Epithelial cell of esophagus (primary cell): ENCODE measurements at places on chromosomes 3 and 15.

DNA sequence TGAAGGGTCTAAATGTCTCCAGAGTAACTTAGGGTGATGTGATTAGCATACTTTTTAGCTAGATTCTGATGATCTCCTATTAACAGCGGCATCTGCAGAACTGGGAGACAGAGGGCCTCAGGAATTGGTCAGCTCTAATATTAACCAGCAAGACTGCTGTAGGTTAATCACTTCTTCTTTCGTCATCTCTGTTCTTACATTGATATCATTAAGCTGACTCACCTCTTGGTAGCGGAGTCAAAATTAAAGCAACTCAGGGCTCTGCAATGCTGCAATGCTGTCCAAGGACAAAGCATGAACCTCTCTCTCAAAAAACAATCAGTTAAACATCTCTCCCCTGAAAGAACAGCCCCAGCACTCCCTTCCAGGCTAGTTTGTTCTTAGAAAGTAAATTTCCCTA, 57.5 kb upstream of the TRA2B start:
- peak; percentile 59 for DNase-seq

GRCh38 chr3:197458179-197458707, 97.5 kb downstream of the BDH1 start:
- DNase-seq = peak; percentile 51

- DNase-seq = peak; percentile 71
Measured at GRCh38 chr3:9416139-9416780, 18.8 kb downstream of the SETD5 start.

GRCh38 chr3:62403765-62404164, 30.4 kb upstream of the FEZF2 start:
- DNase-seq = no peak

DNA sequence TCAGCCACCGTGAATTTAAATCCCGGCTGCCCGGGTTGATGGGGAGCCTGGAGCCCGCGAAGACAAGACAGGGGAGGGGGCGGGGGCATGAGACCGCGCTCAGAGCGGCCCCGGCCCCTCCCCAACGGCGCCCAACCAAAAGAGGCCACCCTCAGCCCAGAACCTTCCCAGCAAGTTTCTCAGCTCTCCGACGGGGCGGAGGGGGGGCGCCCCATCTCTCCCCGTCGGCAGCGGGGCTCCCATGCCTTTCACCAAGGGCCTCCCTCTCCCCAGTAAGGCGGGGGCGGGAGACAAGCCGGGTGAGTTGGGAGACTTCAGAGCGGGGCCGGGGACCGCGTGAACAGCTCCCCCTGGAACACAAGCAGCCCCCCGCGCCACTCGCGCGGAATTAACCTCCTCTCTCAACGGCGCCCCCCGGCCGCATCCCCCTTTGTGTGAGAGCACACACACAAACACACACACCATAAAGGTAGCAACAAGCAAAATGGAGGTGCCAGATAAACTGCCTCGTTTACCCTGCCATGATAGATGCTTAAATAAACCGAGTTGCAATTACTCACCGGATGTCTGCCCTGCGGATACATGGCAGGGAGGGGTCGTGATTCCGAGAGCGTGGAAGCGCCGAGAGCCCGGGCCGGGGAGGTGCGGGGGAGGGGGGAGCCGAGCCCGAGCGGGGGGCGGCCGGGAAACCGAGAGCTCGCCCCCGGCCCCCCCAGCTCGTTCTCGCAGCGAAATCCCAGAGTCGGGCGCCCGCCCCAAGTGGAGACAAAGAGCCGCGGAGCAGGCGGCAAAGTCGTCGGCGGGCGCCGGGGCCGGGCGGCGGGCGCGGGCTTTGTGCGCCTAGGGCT, 1.3 kb downstream of the TLE3 start:
- DNase-seq = peak; percentile 72

DNA sequence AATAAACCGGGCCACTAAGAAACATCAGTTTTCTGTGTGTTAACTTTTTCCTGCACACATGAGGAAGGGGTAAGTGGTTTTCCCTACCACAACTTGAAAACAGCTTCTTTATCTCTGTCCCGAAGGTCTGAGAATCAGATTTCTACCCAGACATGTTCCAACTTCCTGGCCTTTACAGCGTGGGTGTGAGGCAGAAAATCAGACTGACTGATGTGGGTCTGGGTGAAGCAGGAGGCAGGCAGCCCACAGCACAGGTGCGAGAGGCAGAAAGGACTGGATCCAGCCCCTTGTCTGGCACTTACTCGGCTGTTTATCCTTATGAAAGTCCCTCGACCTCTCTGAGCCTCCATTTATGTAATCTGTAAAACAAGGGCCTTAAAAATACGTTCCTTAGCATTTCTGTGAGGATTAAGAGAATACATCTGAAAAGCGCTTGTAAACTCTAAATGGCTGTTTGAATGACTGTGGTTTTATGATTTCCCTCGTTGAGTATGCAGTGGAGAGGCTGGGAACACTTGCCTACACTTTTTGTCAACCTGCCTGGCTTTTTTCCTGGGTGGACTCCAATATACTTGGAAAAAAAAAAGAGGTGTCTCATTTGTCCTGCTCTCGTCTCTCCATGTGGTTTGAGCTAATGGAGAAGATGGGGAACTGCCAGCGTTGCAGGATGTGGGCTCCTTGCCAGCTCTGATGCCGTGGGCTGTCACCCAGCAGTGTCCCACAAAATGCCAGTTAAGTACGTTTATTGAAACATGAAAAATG, 3.1 kb downstream of the AGBL1 start:
- DNase-seq = no peak

- DNase-seq = peak; percentile 44
Measured at GRCh38 chr3:174620138-174620537, 239.0 kb upstream of the NAALADL2 start.

DNA sequence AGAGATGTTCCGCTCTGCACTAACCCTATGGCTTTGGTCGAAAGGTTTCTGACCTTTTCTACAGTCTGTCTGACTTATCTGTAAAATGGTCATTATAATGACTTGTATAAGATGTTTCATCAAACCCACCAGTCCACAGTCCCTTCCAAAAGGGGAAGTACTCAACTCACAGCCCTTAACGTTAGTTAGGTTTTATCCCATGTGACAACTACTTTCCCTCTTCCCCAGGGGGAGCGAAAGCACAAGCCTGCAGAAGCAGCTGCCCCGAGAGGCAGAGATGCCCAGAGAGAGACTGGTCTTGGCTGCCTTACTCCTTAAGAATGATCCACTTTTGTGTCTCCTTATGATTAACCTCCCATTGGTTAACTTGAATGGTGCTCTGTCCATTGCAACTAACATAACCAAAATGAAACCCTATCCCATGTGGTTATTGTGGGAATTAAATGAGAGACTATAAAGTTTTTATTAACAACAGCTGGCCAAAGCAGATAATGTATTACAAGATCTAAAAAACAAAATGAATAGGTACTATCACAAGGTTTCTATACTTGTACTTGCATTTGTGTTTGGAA, 6.4 kb downstream of the ASTE1 start:
- DNase-seq = no peak

DNA sequence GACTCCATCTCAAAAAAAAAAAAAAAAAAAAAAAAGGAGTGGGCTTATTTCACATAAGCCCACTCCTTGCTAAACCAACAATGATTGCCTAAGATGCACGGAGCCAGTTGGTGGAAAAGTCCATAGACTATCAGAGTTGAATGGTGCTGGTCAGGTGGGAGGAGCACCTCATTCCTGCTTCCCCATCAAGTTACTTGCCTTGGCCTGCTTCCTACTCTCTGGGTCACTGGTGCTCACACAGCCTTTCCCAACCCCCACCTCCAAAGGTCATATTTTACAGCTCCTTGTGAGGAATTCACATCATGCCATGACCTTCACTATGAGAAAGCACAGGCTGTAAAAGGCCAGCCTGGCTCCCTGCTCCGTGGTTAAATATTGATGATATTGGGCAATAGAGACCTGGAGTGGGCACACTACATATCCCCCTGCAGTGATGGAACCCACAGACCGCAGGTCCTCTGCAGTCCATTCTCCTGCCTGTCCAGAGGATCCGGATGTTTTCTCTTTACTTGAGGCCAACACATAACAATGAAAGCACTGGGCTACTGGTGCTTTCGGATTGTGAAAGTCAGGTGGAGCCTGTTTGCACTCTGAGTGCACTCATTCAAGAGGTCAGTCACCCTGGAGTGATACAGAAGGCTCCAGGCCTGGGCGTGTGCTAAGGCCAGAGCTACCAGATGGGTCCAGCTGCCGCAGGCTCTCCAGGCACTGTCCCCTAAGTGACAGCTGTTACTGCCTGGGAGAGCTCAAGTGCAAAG, at the start of gene SLC51B:
SLC51B (plus strand) TSS at position 664 of the 758 bp plus-strand sequence. CDS start 4,618 bp downstream, outside the sequence.
- DNase-seq = peak; percentile 18

- DNase-seq = no peak
Measured at GRCh38 chr3:10442151-10442795, 63.1 kb downstream of the ATP2B2 start.

GRCh38 chr3:177367788-177368187, 170.5 kb upstream of the TBL1XR1 start:
- no peak for DNase-seq

DNA sequence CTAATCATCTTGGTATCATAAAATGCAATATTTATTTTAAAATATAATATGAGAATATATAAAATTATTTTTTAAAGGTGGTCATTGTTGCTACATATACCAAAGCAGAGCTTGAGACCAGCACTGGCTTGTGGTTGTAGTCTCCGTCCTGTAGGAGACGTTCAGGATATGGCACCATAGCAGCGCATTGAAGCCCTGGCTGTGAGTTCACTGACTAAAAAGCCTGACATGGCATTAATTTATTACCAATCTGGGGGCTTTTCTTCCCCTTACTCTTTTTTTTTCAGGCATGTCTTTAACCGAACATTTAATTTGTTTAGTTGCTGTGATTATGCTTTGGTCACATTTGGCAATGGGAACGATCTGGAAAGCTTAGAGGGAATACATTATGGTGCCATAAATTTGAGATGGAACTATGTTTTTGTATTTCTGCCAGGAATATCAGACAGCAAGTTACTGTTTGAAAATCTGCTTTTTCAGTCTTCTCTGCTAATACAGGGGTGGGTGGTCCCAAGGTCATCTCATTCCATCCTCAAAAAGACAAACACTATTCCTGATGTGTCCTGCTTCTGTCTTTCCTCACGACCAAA, 108.5 kb downstream of the ZIC4 start:
- no peak for DNase-seq

GRCh38 chr3:119375510-119375909, 81.3 kb downstream of the ARHGAP31 start:
- no peak for DNase-seq

- DNase-seq = no peak
Measured at GRCh38 chr3:193890016-193890897, 245.7 kb upstream of the HES1 start.

DNA sequence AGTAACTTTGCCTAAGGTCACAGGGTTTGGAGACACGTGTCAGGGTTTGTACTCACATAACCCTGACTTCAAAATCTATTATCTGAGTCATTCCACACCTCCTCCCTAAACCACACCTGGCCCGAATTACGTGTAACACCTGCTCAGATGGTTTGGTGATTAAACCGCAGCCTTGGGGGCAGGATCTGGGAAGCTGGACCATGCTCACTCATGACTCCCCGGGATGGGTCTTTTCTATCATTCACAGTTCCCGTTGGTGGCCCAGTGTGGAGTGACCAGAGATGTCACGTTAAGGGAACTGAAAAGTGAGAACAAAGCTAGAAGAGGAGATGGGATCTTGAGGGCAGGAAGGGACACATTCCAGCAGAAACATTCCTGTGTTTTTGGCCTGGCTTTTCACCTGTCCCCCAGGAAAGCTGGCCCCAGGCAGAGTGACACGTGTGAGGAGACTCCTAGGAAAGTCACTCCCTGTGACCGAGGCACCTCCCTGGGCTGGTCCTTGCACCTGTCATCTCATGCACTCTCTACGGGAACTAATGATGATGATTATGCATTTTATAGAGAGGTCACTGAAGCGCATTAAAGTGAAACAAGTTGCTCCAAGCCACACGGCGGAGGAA, 75.4 kb upstream of the POMGNT2 start:
- peak; percentile 93 for DNase-seq

- DNase-seq = peak; percentile 78
Measured at GRCh38 chr15:39704689-39705088, 78.0 kb downstream of the FSIP1 start.

GRCh38 chr3:14373753-14374376, 28.5 kb upstream of the SLC6A6 start:
- no peak for DNase-seq

DNA sequence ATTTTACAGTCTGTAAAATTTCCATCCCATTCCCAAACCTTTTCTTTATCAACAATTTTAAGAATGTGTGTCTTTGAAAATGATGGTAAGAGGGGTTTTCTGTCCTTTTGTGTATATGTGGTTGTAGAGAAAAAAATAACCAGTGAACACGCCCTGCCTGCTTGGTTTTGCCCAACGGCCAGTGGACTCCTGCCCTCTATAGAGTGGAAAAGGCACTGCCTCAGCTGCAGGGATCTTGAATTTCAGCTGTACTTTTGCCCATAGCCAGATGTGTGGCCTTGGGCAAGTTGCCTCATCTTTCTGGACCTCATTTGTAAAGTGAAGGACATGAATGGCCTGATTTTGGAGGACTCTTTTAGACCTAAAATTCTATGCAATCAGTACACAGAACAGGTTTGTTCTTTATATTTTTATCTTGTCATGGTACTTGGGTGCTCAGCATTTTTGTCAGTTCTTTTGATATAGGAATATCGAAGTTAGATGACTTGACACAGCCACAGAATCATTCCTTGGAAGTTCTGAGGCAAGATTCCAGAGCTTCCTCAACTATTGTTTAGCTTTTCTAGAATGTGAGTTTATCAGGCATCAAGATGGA, 81.0 kb downstream of the CLDN11 start:
- DNase-seq = peak; percentile 68

DNA sequence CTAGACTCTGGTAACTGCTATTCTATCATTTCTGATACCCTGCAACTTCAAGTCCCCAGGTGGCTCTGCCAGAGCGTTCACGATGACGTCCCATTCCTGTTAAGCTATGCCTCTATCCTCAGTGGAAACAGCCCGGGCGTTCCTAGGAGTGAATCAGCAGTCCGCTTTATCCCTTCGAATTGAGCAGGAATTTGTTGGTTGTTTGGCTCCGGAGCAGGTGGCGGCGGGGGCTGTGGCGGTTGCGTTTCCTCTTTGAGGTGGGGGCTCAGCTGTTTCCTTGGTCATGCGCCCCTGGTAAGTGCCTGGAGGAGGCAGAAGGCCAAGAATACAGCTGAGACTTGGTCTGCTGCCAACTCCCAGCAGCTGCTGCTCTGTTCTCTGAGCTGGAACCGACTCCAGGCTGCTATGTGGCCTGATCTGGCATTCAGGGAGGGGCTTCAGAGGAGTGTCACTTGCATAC, 25.2 kb downstream of the ARPP21 start:
- DNase-seq = peak; percentile 13

DNA sequence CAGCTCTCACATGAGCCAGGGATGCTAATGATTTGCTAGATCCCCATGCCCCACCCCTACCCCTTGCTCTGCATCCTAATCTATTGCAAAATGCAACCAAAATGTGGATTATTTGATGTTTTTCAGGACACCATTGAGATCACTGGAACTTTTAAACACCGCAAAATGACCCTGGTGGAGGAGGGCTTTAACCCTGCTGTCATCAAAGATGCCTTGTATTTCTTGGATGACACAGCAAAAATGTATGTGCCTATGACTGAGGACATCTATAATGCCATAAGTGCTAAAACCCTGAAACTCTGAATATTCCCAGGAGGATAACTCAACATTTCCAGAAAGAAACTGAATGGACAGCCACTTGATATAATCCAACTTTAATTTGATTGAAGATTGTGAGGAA, 29.7 kb downstream of the HDC start:
- DNase-seq = no peak

GRCh38 chr3:42376344-42376798, 34.0 kb downstream of the LYZL4 start:
- peak; percentile 79 for DNase-seq

- peak; percentile 81 for DNase-seq
Measured at GRCh38 chr3:12194209-12194608, 35.5 kb upstream of the TIMP4 start.

GRCh38 chr15:79310612-79310984, 314 bp upstream of the TMED3 start:
- DNase-seq = peak; percentile 27
